ENCODE measurements at places on chromosomes 11 and 22. TPM values are rescaled to one million over a fixed set of nuclear protein-coding genes. Genes with fewer than 3 reads are reported as not detected.

SCN4B gene
- total RNA-seq: 1.1 TPM

ZBED5 gene
- 29.7 TPM for total RNA-seq

CCDC81 gene
- 0.51 TPM for total RNA-seq

CD44 gene
- total RNA-seq: 438 TPM

MED19 gene
- total RNA-seq: 11.5 TPM

FUT4 gene
- 9.9 TPM for total RNA-seq

OR10A2 gene
- not detected for total RNA-seq

KDM4E gene
- total RNA-seq: not detected

RAG2 gene
- not detected for total RNA-seq

Measured in subcutaneous adipose tissue (tissue), 4 donors.